ENCODE measurements at places on chromosomes 4 and X. TPM values are rescaled to one million over a fixed set of nuclear protein-coding genes. Genes with fewer than 3 reads are reported as not detected.

GRCh38 chrX:118961866-118962560 lies 12.4 kb upstream of the LONRF3 start:
- H3K27me3 ChIP-seq = no peaks in the 10 kb centered on the region
- H3K4me3 ChIP-seq = no peak overlapping the region
- H3K36me3 ChIP-seq = no peaks in the 10 kb centered on the region
- no peaks in the 10 kb centered on the region for H3K4me1 ChIP-seq
- DNase-seq = no peak

- DNase-seq = no peak
- H3K4me1 ChIP-seq = no peaks in the 10 kb centered on the region
- H3K27ac ChIP-seq = no peak overlapping the region
- H3K36me3 ChIP-seq = no peaks in the 10 kb centered on the region
- H3K27me3 ChIP-seq = no peaks in the 10 kb centered on the region
- H3K4me3 ChIP-seq = no peak overlapping the region
Observed at GRCh38 chrX:50638123-50638522, 167.5 kb upstream of the DGKK start.

DNA sequence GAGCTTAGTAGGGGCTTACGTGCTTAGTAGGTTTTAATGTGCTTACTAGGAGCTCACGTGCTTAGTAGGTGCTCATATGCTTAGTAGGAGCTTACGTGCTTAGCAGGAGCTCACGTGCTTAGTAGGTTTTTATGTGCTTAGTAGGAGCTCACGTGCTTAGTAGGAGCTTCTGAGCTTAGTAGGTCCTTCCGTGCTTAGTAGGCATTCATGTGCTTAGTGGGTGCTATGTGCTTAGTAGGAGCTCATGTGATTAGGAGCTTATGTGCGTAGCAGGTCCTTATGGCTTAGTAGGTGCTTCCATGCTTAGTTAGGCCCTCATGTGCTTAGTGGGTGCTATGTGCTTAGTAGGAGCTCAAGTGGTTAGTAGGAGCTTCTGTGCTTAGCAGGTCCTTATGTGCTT lies 59.4 kb downstream of the SHOX start:
- no peaks in the 10 kb centered on the region for H3K27me3 ChIP-seq
- H3K36me3 ChIP-seq = no peaks in the 10 kb centered on the region
- H3K4me3 ChIP-seq = no peak overlapping the region
- H3K4me1 ChIP-seq = no peaks in the 10 kb centered on the region
- H3K27ac ChIP-seq = no peak overlapping the region

Gene OPRPN
- total RNA-seq = not detected

- no peaks in the 10 kb centered on the region for H3K36me3 ChIP-seq
- no peak for DNase-seq
- no peaks in the 10 kb centered on the region for H3K27me3 ChIP-seq
- H3K4me1 ChIP-seq = peaks cover 3% of the 10 kb centered on the region
- no peak overlapping the region for H3K27ac ChIP-seq
Observed at GRCh38 chr4:124066595-124066994, 645.9 kb downstream of the ANKRD50 start.

Gene SERPINA7
- not detected for total RNA-seq

- no peak overlapping the region for H3K4me3 ChIP-seq
- no peak for DNase-seq
- H3K4me1 ChIP-seq = no peaks in the 10 kb centered on the region
- 0 out of 2 replicates have a peak, but pooled peaks cover 5% of the 10 kb centered on the region for H3K27me3 ChIP-seq
Observed at GRCh38 chr4:107760281-107760947, 40.4 kb upstream of the PAPSS1 start.

DNA sequence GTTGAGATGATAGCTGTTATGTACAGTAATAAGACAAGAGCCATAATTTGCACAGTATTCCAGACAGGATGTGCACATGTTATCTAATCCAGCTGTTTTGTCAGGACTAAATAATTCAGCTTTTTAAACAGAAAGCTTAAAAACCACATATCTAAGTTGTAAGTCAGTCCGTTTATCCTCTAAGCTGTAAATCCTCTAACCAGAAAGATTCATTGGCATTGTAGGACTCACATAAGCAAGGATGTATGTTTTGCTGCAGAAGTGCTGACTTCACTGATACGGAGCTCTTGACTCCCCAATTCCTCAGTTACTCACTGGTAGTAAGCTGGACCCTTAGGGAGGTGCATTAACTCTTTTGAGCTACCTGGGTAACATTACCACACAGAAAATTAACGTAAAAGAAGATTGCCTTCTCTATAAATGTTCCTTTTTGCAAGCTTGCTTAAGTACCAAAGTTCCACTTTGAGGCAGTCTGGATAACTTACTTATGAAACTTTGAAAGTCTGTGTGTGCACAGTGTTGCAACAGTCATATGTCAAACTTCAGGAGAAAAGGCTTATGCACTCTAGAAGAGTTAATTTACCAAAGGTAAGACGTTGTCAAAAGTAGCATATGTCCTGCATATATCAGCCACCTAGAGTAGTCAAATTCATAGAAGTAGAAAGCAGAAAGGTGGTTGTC lies 58.3 kb upstream of the MAGEB2 start:
- no peak overlapping the region for H3K4me3 ChIP-seq
- H3K27me3 ChIP-seq = no peaks in the 10 kb centered on the region
- no peak for DNase-seq
- no peaks in the 10 kb centered on the region for H3K4me1 ChIP-seq

DNA sequence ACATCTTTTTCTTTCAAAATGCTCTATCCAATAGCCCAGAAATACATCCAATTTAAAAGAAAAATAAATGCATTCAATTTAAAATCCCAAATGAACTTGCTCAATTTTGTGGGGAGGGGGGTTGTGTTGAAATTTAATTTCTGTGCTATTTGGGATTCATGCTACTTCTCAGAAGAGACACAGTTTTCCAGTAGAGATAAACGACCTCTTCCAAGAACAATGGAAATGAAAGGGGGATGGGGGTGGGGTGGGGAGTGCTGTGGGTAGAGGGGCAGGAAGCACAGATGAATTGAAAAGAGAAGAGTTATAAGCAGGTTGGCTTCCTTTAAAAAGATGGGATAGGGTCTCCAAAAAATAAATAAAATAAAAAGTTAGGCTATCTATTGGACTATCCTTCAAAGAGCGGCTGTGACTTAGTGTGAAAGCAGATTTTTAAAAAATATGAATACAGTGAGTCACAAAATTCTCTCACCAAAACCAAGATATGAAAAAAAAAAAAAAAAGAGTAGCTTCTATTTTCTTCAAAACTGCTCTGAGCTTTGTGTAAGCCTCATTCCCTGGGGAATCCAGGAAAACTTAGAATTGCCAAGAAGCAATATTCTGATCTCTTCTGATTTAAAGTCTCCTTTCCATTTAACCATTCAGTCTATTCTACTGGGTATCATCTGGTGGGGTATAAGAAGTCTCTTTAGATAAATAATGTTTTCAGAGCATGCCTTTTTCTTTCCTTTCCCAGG lies 324.3 kb downstream of the PTTG2 start:
- no peak for DNase-seq
- no peak overlapping the region for H3K27ac ChIP-seq
- no peaks in the 10 kb centered on the region for H3K36me3 ChIP-seq
- no peaks in the 10 kb centered on the region for H3K27me3 ChIP-seq

- no peak overlapping the region for H3K4me3 ChIP-seq
- H3K4me1 ChIP-seq = no peaks in the 10 kb centered on the region
- no peaks in the 10 kb centered on the region for H3K36me3 ChIP-seq
- H3K27me3 ChIP-seq = no peaks in the 10 kb centered on the region
- no peak for DNase-seq
Observed at GRCh38 chrX:17627026-17627425, 110.3 kb upstream of the SCML1 start.

- H3K4me1 ChIP-seq = peaks cover 36% of the 10 kb centered on the region
- peak; percentile 79 for DNase-seq
- no peaks in the 10 kb centered on the region for H3K36me3 ChIP-seq
- no peak overlapping the region for H3K4me3 ChIP-seq
Observed at GRCh38 chr4:170391066-170391740, 301.4 kb upstream of the AADAT start.

DNA sequence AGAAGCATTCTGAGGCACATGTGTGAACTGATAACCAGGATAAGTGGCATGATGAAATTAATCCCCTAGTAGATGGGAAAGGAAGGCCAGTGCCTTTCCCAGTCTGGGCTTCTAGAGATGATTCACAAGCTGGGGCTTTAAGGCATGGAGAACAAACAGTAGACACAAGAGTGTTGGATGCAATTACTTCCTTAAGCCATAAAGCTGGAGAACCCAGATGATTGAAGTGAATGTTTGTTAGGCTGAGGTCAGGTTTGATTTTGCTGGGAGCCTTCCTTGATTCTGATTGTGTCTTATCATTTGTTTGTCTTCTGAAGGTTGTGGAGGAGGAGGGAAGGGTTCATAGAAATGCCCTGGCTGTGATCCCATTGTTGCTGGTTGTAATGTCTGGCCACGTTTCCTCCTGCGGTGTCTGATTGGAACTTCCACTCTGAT lies 125.2 kb downstream of the NHS start:
- peaks cover 13% of the 10 kb centered on the region for H3K4me1 ChIP-seq
- H3K27ac ChIP-seq = peak overlapping the region; percentile 33
- peak; percentile 68 for DNase-seq

Gene NKX6-1
- total RNA-seq = not detected

DNA sequence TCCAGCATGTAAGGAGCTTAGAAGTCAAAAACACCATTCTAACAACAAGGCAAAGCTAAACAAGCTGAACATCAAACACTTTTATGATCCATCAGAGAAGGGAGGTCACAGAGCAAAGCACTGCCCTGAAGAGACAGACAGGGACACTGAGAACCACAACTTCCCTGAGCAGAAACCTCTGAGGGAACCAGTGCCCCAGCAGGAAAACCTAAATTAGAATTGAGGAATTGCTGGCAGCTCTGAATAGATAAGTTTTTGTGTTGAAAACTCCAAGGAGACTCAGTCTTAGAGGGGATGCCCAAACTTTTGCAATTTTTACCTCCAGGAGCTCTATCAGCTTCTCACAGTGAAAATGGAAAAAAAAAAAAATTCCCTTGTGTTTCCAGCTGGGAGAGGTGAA lies 83.0 kb upstream of the MAPK10 start:
- no peaks in the 10 kb centered on the region for H3K27me3 ChIP-seq
- H3K27ac ChIP-seq = no peak overlapping the region
- H3K4me1 ChIP-seq = peaks cover 11% of the 10 kb centered on the region
- H3K4me3 ChIP-seq = no peak overlapping the region
- no peaks in the 10 kb centered on the region for H3K36me3 ChIP-seq

Gene SRPX2
- 36.7 TPM for total RNA-seq

Gene ARSJ
- 32.2 TPM for total RNA-seq

DNA sequence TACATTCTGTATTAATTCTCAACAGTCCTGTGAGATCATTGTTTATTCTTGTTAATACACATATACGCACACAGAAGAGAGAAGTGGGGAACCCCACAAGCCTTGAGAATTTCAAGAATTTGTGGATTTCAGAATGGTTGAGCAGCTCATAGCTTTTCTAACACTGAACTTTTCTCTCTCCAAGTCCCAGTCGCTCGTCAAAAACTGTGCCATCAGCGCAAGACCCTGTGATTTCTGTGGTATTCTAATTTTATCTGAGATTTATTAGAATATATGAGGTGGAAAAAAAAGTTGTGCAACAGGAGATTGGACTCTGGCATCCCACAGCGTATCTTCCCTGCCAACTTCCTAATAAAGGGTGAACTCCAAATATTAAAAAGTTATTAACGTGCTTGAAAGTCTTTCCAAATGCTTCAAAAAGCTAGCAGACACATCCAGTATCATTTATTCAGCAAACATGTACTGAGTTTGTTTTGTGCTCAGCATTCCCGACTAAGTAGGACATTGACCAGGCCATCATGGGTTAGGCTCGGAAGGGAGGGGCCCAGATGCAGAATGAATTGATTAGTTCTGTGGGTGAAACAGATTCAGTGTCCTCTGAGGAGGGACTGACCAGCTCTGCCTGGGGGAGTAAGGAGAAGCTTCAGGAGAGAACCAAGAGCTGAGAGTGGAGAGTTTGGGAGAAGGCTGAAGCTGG lies 165.6 kb downstream of the CBR4 start:
- no peaks in the 10 kb centered on the region for H3K27me3 ChIP-seq
- H3K4me3 ChIP-seq = no peak overlapping the region
- peaks cover 12% of the 10 kb centered on the region for H3K4me1 ChIP-seq
- H3K27ac ChIP-seq = no peak overlapping the region

GRCh38 chrX:13338996-13339515 lies 19.2 kb upstream of the ATXN3L start:
- no peak overlapping the region for H3K27ac ChIP-seq
- peaks cover 6% of the 10 kb centered on the region for H3K4me1 ChIP-seq
- no peak for DNase-seq
- no peaks in the 10 kb centered on the region for H3K36me3 ChIP-seq
